ENCODE measurements at places on chromosomes 5 and 9. TPM values are rescaled to one million over a fixed set of nuclear protein-coding genes. Genes with fewer than 3 reads are reported as not detected.

Gene WWC1
- total RNA-seq, result 1.2 TPM

Gene ZSWIM6
- total RNA-seq, result 7.0 TPM

DNA sequence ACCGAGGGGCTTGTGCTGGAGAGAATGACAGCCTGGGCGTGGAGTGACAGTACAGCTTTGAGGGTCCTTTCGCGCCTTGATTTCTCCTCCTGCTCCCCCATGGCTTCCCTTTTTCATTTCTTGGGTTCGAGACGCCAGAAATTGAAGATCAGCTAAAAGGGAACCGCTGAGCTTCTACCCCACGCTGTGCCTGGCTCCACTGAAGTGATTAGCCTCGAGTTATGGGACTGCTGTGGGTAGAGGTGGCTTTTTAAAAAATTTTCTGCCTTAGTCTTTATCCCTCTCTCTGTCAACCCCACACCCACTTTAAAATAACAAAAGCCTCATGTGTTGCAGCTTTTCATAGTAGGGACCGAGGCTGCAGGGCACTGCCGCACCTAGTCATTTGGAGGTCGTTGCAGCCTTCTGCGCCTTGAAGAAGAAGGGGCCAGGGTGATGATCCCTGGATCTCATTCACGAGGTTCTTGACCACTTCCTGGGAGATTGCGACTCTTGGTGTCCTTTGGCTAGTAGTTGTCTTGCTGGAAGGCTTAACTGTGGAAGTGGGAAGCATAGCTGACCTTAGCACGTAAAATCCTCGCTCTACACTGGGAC is 603 bp downstream of the PPIP5K2 start:
- no peak for DNase-seq

GRCh38 chr9:131329241-131329641 is 39.7 kb downstream of the PLPP7 start:
- no peak for DNase-seq

DNA sequence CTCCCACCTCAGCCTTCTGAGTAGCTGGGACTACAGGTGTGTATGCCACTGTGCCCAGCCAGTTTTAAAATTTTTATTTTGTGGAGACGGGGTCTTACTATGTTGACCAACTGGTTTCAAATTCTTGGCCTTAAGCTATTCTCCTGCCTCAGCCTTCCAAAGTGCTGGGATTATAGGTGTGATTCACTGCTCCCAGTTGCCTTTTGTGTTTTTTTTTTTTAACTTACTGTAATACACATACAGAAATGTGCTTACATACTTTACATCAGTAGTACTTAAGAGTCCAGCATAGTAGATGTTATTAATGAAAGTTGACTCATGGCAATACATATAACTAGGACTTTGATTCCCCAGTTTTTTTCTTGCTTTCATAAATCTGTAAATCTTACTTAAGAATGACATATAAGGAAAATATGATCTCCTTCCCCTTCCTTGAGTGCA is 4.7 kb downstream of the MAN2A1 start:
- DNase-seq, result no peak
